ENCODE measurements at places on chromosomes 16 and 17.

- no peak for DNase-seq
These were observed 34.4 kb upstream of the USP7 start for GRCh38 chr16:8998108-8998507.

DNA sequence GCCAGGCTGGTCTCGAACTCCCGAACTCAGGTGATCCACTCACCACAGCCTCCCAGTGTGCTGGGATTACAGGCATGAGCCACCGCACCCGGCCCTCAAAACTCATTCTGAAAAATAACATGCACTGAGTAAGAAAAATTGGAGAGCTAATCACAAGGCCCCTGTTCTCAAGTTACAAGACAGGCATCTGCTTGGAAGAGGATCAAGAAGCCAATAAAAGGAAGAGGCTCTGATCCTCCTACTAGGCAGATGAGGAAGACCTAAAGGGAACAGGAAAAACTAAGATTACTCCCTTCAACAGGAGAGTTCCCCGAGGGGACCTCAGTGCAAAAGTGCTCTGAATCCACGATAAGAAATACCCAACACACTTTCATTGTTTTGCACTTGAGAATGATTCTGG lies 18.4 kb downstream of the BLMH start:
- no peak for DNase-seq

GRCh38 chr17:13792314-13792713 lies 190.6 kb upstream of the HS3ST3A1 start:
- no peak for DNase-seq

GRCh38 chr16:26700250-26700649 lies 366.5 kb upstream of the C16orf82 start:
- no peak for DNase-seq

- DNase-seq, result no peak
These were observed 6.2 kb downstream of the STXBP4 start for GRCh38 chr17:54974759-54975158.

- DNase-seq, result no peak
These were observed 156.4 kb downstream of the PRKCA start for GRCh38 chr17:66458782-66459181.

DNA sequence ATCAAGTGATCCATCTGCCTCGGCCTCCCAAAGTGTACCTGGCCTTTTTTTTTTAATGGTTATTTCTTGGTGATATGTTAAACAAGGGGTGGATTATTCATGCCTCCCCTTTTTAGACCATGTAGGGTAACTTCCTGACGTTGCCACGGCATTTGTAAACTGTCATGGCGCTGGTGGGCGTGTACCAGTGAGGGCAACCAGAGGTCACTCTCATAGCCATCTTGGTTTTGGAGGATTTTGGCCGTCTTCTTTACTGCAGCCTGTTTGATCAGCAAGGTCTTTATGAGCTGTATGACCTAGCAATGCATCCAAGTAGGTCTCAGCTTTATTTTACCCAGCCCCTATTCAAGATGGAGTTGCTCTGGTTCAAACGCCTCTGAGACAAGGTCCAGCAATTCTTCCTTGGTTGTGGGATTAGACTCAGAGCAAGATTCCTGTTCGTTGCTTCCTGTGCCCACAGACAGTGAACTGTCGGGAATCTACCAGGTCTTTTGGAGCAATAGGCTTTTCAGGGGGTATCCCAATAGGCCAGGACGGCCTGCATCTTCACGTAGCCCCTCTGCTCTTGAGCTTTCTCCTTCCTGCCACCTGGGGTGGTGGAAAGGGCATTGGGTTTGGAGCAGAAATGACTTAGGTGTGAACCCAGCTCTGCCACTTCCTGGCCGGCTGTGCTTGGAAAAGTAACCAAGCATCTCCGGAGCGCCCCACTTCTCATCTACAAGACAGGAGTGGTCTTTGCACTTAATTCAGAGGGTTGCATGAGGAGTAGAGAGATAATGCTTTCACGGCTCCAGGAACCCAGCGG lies 52.9 kb upstream of the SEC14L1 start:
- DNase-seq, result no peak

- no peak for DNase-seq
These were observed 2.0 kb downstream of the P4HB start for GRCh38 chr17:81858170-81858966.

- no peak for DNase-seq
These were observed 46.3 kb downstream of the PRKCA start for GRCh38 chr17:66348584-66349165.

GRCh38 chr16:87761060-87761459 lies 4.7 kb downstream of the KLHDC4 start:
- DNase-seq, result no peak

- no peak for DNase-seq
These were observed 66.9 kb downstream of the ZNF423 start for GRCh38 chr16:49788986-49789385.

- no peak for DNase-seq
These were observed 64.6 kb downstream of the JPH3 start for GRCh38 chr16:87666919-87667318.

DNA sequence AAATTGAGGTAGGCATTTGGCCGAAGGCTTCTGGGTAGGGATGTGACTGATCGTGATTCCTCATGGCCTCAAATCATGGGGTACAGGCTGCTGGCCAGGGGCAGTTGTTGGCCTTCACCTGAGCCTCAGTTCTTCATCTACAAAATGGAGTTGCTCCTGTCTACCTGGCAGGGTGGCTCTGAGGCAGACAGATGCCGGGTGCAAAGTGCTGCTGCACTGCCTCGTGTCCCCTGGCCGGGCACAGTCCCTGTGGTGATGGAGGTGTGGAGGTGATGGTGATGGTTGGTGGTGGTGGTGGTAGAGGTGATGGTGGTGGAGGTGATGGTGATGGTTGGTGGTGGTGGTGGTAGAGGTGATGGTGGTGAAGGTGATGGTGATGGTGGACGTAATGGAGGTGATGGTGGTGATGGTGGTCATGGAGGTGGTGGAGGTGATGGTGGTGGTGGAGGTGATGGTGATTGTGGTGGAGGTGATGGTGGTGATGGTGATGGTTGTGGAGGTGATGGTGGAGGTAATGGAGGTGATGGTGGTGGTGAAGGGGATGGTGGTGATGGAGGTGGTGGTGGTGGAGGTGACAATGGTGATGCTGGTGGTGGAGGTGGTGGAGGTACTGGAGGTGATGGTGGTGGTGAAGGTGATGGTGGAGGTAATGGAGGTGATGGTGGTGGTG lies 52.6 kb downstream of the RNF213 start:
- no peak for DNase-seq

DNA sequence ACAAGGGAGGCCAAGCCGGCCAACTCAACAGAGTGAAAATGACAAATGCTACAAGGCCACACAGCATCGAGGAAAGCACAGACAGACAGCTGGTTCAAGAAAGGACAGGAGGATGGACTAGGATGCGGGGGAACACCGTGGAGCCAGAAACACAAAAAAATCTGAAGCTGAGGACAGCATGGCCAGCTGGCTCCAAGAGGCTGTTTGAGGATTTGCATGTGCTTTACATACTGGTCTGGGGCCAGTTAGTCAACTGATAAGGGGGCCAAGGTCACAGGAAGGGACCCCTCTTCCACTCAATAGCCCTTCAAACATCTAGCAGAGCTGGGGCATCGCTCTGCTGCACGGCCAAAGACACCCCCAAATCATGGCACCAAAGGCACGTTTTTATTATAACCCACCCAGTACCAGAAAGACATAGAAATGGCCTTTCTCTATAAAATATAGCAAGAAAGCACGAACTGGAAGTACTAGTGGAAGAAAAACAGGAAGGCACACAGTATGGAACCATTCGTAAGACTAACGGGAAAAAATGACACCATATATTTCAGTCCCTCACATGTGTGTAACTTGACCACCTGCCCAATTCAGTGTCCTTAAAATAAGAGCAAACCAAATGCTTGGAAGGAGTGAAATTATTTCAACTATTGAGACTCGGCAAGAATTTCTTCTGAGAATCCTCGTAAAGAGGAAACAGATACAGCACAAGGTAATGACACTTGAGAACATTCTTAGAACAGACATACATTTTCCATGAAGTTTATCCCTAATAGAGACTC lies 7.8 kb upstream of the SRL start:
- DNase-seq, result no peak

- DNase-seq, result no peak
These were observed 21.4 kb upstream of the SPACA3 start for GRCh38 chr17:32970281-32970680.

- no peak for DNase-seq
These were observed 185.1 kb downstream of the RPTOR start for GRCh38 chr17:80729761-80730160.

GRCh38 chr16:65576139-65576538 lies 454.3 kb upstream of the CDH11 start:
- DNase-seq, result no peak

DNA sequence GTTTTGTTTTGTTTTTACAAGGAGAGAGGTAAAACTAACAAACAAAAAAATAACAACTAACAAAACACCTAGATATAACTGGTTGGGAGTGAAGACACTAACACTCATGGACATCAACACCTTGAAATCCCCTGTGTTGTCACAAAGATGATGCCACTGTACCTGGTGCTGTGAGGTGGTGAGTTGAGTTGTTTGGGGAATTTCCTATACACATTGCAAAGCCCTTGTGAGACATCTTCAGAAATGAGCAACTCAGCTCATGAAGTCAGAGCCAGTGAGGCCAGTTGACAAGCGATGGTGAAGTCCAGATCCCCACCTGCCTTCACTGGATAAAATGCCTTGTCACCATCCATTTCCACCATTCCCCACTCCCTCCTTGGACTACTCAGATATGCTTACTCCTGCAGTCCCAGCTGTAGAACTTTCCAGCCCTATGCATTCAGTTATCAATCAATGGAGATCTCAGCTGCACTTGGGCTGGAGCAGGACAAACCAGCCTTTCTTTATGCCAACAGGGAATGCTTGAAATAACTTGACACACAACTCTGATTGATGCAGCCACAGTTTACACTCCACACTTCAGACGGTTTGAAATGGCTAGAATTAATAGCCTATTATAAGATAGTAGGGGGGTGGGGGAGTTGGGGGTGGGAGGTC lies 22.2 kb downstream of the ANKFN1 start:
- DNase-seq, result no peak

- no peak for DNase-seq
These were observed 2.8 kb upstream of the STAT5A start for GRCh38 chr17:42285346-42286050.

DNA sequence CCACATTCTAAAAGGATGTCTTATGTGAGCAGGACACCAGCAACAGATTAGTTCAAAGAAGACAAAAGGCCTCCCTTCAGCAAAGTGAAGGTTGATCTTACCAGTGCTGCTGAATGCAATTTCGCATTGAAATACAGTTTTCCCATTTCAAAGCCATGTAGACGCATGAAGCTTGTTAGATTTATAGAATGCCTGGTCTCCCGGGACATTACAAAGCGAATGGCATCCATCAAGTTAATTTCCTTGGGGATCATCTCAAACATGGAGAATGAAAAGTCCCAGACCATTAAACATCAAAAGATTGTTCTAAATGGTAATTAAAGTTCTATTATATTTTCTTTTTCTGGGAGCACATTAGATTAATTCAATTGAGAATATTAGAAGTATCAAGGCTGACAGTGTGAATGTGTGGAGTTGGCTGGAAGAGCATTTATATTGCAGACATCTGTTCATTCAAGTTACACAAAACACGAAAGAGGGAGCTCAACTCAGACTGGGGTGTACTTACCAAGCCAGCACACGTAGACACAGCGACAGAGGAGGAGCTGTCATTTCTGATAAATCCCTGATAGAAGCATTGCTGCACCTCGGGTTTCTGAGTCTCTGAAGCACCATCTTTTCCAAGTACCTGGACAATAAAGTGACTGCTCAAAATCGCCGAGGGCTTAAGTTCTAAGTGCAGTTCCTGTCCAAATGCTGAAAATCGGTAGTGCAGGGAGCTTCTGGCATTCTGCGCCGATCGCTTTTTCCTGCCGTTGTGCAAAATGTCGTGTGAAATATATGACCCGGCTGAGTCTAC lies 3.8 kb downstream of the ADAMTS18 start:
- no peak for DNase-seq

GRCh38 chr17:60901242-60901641 lies 223.6 kb downstream of the BCAS3 start:
- DNase-seq, result no peak
